Stimulated activated CD8-positive, alpha-beta memory T cell treated with anti-CD3 and anti-CD28 coated beads, Interleukin-4, amount 100 ng/mL, for 4 hours (primary cell): ENCODE measurements at places on chromosomes 11 and 22.

GRCh38 chr11:15118431-15118830 lies 3.7 kb downstream of the INSC start:
- DNase-seq: no peak

GRCh38 chr11:129148487-129148886 lies 43.6 kb downstream of the ARHGAP32 start:
- DNase-seq: no peak

DNA sequence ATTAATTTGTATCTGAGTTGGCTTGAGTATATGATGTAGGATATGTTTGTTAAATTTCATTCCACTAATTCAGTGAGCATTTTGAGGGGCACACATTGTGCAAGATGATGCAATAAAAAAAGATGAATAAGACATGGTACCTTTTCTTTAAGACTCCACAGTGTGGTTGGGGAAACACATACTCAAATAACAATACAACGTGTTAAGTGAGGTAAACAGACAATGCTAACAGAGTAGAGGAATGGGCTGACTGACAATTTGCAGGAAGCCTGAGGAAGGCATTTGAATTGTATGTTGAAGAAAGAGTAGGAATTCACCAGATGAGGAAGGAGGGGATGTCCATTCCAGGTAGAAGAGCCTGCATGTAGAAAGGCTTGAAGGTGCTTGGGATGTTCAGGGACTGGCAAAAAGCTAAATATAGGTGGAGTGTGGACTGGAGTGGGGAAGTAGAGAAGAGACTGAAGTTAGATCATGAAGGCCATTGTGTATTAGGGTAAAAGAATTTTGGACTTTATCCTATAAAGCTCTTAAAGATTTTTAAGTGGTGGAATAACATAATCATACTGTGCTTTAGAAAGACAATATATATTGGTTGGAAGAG lies 6.8 kb downstream of the RNF169 start:
- DNase-seq: no peak

- no peak for DNase-seq
These were observed 132.0 kb downstream of the BUD13 start for GRCh38 chr11:116640641-116641402.

GRCh38 chr11:134740590-134741261 lies 328.7 kb upstream of the B3GAT1 start:
- DNase-seq: no peak

DNA sequence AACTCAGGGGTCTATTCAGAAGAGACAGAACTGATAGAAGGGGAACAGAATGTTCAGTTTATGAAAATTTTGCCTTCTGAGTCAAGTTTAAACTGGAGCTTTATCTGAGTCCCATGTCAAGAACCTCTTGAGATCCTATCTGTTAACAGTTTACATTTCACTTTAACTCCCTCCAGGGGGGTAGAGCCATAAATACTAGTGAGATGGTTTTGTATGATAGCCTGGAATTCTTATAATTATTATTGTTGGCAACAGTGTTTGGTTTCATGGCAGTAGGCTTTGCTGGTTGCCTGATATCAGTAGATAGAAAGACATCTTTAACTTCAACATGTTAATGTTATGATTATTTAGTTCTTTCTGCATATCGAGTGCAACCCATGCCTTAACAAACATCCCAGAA lies 498.5 kb downstream of the INSC start:
- no peak for DNase-seq

DNA sequence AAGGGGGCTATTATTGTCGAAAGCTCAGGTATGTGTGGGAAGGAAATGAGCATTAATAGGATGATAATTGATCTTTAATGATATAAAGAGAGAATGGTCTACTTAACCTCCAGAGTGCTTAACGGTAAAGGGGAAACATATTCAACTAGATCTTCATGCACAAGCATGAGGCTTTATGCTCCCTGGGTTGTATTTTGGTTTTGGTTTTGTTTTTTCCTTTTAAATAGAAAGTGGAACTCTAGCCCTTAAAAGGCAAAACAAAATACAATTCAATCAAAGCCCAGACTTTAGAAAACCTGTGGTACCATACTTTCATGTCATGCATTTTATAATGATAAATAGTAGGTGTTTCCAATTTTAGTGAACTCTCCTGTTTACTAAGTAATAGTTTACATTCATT lies 622.7 kb downstream of the METTL15 start:
- DNase-seq: no peak

- no peak for DNase-seq
These were observed 26.2 kb upstream of the POGLUT3 start for GRCh38 chr11:108524422-108524821.

DNA sequence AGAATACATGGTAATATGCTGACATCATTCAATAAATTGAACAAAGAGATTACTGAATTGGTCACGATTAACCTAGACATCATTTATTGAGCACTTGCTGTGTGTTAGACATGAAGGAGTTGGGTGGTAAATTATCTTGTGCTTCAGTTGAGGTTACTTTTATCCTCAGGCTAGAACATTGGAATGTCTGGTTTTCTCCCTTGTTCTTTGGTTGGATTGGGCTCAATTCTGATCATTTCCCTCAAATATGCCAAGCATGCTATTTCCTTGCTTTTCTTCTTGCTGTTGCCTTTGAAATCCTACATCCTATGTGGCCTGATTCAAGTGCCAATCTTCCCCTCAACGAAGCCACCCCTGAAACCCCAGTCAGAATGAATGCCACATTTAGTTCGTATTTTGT lies 65.8 kb downstream of the DEUP1 start:
- DNase-seq: no peak

GRCh38 chr11:62905927-62906531 lies 15.1 kb downstream of the CHRM1 start:
- DNase-seq: peak; percentile 61

GRCh38 chr11:124346311-124346955 lies 26.4 kb upstream of the OR8D2 start:
- DNase-seq: no peak

DNA sequence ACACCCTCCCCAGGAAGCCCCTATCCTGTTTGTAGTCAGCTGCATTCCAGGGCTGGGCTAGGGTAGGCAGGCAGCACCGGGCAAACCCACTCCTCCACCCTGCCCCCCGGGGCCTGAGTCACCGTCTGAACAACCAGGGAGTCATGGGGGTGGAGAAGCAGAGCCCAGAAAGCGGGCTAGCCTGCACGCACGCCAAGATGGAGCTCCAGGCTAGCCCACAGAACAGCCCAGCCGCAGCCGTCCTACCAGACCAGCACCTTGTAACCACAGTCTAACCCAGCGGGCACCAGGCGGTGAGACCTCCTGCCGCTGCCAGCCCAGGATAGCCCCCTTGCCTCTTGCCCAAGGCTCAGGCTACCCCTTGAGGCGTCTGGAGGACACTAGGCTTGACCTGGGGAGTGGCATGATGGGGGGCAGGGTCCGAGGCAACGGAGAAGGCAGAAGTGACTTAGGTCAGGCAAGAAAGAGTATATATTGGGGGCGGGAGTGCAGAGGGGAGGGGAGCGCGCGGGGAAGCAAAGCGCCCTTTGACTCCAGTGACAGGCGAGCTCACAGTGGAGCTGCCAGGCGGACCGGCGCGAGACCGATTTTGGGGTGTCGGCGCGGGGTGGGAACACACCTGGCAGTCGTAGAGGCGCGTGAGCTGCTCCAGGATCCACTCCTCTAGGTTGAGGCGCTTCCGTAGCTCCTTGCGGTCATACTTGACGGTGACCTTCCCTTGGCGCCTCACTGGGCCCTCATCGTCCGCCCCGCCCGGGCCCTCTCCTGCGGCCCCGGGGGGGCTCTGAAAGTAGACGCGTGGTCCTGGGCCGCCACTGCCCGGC lies 734 bp downstream of the PPP1R14B start:
- peak; percentile 82 for DNase-seq

DNA sequence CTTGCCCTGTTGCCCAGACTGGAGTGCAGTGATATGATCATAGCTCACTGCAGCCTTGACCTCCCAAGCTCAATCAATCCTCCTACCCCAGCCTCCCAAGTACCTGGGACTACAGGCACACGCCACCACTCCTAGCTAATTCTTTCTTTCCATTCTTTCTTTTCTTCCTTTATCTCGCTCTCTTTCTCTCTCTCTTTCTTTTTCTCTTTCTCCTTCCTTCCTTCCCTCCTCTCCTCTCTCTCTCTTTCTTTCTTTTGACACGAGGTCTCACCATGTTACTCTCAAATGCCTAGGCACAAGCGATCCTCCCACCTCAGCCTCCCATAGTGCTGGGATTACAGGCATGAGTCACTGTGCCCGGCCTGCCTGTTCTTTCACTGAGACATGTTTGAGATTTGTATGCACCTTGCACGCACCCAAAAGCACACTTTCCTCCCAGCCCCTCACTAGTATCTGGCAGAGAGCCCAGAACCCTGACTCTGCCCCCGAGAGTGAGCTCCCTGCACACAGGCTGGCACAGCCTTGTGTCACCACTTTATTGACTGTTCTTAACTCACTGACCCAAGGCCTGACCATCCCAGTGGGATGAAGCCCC lies 56.8 kb downstream of the CD6 start:
- peak; percentile 65 for DNase-seq

DNA sequence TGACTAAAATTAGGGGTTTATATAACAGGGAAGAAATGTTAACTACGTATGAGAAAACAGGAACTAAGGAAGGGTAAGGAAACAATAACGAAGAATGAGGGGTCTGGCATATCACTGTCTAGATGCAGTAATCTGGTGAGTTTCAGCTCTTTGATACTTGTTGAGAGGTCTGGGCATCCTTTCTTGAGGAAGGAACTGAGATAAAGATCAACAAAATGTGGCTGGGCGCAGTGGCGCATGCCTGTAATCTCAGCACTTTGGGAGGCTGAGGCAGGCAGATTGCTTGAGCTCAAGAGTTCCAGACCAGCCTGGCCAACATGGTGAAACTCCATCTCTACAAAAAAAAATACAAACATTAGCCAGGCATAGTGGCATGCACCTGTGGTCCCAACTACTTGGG lies 2.7 kb downstream of the DCDC1 start:
- no peak for DNase-seq

GRCh38 chr11:117478926-117479325 lies 151.3 kb downstream of the CEP164 start:
- DNase-seq: no peak

DNA sequence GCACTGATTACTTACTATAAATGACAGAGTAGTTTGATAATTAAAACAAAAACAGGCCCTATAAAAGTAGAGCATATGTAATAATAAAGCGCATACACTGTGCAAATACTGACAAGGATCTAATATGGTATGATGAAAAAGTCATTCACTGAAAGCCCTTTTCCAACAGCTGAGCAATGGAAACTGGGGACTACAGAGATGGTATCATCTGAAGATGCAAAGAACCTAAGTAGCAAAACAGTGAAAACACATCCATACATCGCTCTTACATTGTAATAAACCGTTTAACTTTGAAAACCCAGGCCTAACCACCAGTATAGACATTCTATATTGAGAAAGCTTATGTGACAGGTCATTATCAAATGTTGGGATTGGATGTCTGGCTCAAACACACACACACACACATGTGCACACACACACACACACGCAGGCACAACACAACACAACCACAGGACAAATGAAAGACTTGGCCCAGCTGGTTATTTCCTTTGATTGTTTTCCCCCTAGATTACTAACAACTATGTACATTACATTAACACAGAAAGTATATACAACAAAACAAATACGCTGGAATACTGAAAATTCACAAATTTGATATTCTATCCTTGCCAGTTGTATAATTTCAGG lies 119.5 kb downstream of the APOL5 start:
- no peak for DNase-seq

GRCh38 chr11:31628111-31628510 lies 118.5 kb downstream of the ELP4 start:
- DNase-seq: no peak

- no peak for DNase-seq
These were observed 57.3 kb upstream of the SPON1 start for GRCh38 chr11:13905137-13905781.

GRCh38 chr11:73236205-73236765 lies 18.2 kb downstream of the P2RY2 start:
- no peak for DNase-seq

- no peak for DNase-seq
These were observed 22.2 kb downstream of the LIF start for GRCh38 chr22:30224161-30224857.

DNA sequence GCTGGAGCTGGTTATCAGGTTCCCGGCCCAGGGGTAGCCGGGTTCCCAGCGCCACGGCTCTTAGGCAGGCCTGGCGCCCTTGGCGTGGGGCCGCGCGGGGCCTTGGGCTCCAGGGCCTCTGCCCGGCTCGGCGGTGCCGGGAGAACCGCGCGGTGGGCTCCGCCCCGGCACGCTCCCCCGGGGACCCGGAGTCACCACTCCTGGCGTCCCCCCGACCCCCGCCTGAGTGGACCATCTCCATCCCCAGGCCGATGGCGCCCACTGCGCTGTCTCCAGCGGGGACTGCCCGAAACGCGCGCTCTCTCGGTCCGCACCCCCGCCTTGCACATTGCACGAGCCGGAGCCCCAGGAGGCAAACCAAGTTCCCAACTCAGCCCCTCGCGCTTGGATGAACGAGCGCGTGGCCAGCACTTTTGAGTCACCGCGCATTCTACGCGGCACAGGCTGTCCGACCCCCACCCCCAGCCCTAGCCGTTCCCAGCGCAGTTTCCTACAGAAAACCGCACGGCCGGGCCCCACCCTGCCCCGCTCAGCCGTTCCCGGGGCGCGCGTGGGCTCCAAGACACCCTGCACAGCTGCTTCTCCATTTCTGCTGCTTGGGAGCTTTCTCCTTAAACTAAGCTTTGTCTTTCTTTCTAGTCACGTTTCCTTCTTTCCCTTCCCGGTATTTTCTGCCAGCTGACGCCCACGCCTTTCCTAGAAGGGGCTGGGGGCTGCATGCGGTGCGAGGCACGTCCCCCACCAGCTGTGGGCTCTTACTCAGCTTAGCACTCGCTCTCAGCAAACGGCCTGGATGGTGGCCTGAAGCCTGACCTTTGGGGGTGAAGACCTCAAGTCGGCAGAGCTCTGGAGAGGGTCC lies 650 bp upstream of the CHID1 start:
- DNase-seq: no peak

GRCh38 chr11:43687120-43687791 lies 6.7 kb downstream of the HSD17B12 start:
- no peak for DNase-seq
